ENCODE measurements at places on chromosomes 3 and 15.

- DNase-seq = no peak
Measured at GRCh38 chr3:15276028-15276724, 56.2 kb downstream of the SH3BP5 start.

DNA sequence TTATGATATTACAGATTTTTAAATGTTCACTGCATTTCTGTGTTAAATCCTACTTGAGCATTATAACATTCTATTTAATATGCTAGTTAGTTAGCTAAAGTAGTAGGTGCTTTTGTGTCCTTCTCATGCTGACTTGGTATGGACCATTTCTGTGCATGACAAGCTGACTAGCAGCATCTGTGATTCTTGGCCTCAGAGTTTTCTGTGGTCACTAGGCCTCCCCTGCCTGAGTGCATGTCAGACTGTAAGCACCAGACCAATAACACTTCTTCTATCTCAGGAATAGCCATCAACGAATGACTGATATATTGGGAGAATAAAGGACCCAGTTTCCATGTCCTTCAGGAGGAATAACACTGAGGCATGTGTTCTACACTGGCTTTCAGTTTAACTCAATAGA, 22.6 kb upstream of the SLC7A14 start:
- DNase-seq = no peak

DNA sequence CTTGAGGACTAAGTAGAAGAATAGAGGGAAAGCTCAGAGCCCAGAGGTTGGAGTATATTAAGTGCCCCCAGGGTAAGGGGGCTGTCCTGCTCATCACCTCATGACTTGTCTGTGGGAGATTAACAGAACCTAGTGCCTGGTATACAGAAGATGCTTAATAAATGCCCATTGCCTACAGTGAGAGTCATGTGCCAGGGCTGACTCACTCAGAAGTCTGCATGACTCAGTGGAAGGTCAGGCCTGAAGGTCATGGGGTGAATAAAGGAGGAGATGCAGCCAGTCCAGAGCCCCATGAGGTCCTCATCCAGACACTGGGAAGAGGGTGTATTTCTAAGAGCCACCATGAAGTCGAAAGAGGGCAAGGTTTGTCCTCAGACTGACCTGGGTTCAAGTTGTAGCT, 62.5 kb upstream of the TLE3 start:
- DNase-seq = no peak

DNA sequence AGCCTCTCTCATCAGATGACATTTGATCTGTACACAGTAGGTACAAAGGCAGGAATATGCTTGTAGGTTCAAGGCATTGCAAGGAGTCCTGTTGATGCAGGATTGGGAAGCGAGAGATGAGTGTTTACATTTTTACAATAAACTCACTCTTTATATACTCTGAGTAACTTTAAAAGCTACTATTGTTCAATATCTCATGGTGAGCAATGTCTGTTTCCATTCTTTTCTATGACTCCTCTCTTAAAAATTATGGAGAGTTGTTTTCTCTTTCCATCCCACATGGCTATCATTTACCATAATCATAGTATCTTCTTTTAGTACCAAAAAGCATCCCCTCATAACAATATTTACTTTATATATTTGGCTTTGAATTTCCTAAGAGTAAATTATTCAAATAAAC, 314.0 kb upstream of the CDIN1 start:
- no peak for DNase-seq

- no peak for DNase-seq
Measured at GRCh38 chr3:74434406-74434805, 180.1 kb downstream of the CNTN3 start.

- peak; percentile 72 for DNase-seq
Measured at GRCh38 chr15:75843678-75844581, 683 bp downstream of the UBE2Q2 start.

DNA sequence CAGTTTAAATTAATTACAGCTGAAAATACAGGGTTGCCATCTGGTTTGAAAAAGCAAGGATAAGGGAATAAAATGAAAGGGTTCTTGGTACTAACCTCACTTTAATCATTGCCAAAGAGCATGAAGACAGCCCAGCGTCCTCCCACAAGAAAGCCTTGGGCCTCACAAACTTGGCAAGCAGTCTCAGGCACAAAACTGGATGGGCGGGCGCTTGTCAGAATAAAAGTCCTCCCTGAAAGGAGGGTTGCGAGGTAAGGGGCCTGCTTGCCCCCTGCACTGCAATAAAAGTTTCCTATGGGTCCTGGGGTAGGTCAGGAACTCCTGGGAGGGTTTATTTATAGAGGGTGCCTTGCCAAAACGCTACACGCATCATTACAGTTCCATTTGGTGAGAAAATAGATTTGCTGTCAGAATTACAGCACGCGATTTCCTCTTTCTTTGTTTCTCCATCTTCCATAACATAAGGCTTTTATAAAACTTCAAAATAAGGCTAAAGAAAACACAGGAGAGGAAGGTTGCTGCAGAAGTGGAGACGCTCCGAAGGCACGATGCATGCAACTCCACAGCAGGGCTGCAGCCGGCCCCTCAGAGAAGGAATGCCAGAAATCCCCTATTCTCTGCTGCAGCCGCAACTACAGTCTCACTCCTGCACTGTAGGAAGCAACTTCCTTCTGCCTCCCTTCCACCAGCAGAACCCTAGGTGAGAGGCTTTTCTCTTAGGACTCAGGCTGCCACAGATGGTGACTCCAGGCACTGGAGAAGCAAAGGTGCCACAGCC, 61.3 kb downstream of the VGLL4 start:
- DNase-seq = peak; percentile 57

DNA sequence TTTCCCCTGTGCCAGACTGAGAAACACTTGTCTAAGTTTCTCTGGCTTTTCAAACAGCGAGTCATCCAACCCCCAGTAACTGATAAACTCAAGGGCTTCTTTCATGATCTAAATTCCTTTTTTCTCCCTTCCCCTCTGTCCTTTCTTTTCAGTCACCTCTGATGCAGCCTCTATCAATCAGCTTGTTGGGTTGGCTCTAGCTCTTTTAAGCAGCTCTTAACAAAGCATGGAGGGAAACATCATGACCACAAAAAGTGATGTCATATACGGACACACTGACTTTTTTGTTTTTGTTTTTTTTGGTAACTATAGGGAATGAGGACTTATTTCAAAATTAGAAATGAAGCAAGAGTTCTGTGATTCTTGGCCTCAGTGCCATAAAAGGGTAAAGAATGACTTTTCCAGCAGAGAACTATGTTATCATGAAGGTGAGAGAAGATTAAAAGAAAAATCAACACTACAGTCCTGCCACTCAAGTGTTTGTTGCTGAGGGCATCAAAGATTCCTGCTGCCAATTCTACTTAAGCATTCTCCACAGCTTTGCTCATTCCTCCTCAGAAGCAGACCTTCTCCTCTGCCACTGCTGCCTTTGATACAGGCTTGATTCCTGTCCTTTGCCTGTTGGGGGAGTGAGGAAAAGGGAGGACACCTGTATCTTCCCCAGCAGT, 457.0 kb upstream of the ONECUT1 start:
- no peak for DNase-seq

- DNase-seq = no peak
Measured at GRCh38 chr3:128231606-128232005, 78.3 kb downstream of the EEFSEC start.

DNA sequence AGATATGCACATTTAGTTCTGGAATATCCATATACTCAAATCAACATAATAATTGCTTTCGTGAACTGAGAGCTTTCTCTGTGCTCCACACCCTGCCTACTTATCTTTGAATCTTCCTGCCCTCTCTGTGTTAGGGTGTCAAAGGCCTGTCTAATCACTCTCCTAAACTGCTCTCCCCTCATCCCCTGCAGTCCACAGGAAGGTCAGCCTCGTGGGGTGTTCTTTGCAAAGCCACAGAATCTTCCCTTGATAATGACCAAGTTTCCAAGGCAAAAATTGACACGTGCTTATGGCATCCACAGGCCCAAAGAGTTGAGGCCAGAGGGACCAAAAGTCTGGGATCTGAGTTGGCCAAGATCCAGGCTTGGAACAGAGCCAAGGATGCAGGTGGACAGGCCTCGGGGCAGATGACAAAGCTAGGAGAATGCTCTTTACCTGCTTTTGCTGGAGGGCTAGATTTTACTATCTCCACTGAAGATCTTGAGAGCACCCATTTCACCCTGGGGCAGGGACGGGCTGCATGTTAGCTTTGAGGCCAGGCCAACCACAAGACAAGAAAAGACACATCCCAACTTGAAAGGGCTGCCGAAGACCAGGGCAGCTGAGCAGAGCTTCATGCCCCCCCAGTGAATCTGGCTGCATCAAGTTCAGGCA, 20.4 kb downstream of the BHLHE40 start:
- DNase-seq = no peak

- DNase-seq = no peak
Measured at GRCh38 chr3:16239780-16240179, 25.0 kb downstream of the DPH3 start.
